Sigmoid colon (tissue), 7 donors: ENCODE measurements at places on chromosomes 11 and 22. TPM values are rescaled to one million over a fixed set of nuclear protein-coding genes. Genes with fewer than 3 reads are reported as not detected.

GRCh38 chr11:110337570-110338193, 41.3 kb upstream of the RDX start:
- DNase-seq: no peak

- peak; percentile 64 for DNase-seq
These were observed 7.1 kb downstream of the PRPF19 start for GRCh38 chr11:60899046-60899936.

DNA sequence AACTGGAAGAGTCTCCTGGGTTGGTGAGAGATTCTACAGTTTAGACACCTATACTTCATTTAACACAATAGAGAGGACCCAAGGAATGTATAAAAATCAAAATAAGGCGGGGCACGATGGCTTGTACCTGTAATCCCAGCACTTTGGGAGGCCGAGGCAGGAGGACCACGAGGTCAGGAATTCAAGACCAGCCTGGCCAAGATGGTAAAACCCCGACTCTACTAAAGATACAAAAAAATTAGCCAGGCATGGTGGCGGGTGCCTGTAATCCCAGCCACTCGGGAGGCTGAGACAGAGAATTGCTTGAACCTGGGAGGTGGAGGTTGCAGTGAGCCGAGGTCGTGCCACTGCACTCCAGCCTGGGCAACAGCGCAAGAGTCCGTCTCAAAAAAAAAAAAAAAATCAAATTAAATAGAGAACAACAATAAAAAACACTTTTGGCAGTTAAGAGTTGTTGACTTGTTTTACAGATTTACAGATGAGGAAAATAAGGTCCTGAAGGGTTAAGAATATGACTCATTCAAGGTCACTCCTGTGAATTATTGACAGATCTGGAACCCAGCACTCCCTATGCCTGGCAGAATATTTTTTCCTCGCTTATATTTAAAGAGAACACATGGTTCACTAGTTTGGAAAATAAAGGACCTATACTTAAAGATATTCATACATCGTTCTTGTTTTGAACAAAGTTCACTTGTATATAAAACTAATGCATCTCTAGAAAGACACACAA, 5.2 kb downstream of the LGR4 start:
- no peak for DNase-seq

OR52N4 gene
- 0.60 TPM for polyA plus RNA-seq

DNA sequence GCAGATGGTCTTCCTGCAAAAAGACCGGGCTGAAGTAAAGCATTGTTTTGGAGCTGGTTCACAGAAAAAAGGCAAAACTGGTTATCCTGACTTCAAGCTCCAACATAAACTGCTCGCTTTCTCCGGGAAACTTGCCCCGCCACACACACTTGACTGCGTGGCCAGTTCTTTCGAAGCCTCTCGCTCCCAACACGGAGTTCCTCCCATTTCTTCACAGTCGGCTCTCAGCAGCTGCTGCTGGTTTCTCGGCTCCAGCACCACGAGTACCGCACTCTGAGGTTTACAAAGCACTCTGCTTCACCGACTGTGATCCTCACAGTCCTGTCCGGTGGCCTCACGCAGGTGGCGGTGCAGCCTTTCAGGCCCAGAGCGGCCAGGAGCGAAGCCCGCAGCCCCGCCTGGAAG, 264 bp downstream of the CHEK1 start:
- no peak for DNase-seq

SAA4 gene
- polyA plus RNA-seq: not detected

MPEG1 gene
- 32.4 TPM for polyA plus RNA-seq
